ENCODE measurements at places on chromosomes 5 and 9.
A peak's percentile ranks its signal among the peaks of the same experiment; 100 is the strongest.

GRCh38 chr5:131628990-131629389 lies 6.0 kb downstream of the RAPGEF6 start:
- DNase-seq, result no peak

GRCh38 chr9:90964101-90965020 lies 162.7 kb downstream of the SYK start:
- DNase-seq, result peak; percentile 70

- DNase-seq, result no peak
Observed at GRCh38 chr9:21852754-21853153, 50.3 kb downstream of the MTAP start.

GRCh38 chr5:133311176-133311575 lies 259.4 kb downstream of the HSPA4 start:
- no peak for DNase-seq

DNA sequence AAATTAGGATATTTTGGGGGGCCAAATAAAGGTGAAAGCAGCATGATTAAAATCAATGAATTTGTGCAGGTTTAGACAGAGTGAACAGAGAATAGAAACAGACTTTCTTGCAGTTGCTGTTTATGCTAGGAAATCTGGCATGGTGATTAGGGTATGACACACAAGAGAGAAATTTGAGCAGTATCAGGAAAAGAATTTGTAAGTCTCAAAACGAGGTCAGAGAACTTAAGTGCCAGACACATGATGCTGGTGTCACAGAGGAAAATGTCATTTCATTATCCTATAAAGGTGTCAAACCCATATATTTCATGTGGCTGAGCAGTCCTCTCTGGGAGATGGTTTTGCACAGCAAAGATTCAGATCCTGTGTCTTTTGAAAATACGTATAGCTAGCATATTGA lies 15.7 kb downstream of the LVRN start:
- DNase-seq, result no peak

- no peak for DNase-seq
Observed at GRCh38 chr5:126808521-126808988, 31.6 kb downstream of the LMNB1 start.

GRCh38 chr5:75656311-75657003 lies 45.2 kb downstream of the ANKDD1B start:
- DNase-seq, result no peak

DNA sequence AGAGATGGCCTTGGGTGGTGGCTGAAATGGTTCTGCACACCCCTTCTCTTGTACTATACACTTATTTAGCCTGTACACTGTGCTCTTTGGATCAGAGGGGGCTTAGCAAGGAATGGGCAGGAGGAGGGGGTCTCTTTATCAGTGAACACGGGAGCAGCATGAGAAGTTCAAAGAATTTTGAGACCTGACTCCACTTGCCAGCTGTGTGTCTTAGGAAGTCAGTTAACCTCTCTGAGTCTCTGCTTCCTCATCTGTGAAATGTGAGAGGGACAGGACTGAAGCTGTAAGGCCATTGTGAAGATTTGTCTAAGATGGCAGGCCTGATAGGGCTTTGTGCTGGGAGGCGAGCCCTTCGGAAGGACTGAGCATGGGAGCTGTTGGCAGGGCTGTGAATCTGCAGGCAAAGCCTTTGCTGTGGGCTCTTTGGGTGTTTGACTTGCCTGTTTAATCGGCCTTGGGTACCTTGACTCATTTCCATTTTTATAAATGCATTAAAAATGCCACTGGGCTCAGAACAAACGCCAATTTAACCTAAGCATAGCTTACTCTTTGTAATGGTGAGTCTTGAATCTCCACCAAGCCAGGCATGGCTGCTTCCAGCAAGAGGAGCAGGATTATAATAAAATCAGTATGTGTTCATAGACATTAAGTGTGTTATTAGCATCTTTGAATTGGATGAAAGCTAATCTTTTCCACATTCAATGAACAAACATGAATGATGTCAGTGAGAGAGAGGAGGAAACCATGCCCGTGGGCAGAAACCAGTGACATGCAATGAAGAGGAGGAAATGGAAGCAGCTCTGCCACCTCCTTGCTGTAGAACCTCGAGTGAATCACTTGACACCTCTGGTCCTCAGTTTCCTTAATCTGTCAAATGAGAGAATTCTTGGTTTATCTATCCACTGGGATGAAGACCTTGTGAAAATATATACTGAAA lies 89.4 kb downstream of the MACROH2A1 start:
- DNase-seq, result peak; percentile 16

Measured in type B pancreatic cell (in vitro differentiated cells).